ENCODE measurements at places on chromosomes 1 and 21.

DNA sequence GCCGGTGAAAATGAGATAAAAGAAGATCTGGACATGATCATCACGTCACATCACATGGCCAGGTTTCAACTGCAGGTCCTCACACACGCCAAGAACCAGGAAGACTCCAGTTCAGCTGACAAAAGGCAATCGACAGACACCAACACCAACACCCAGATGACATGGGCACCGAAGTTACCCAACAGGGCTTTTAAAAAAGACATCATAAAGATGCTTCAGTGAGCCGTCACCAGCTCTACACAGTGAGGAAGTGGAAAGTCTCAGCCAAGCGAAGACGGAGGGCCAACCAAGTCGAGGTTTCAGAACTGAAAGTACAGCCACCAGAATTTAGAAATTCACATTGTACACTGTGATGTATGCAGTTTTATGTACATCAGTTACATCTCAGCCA, 154.3 kb upstream of the COL6A1 start:
- no peak for DNase-seq

DNA sequence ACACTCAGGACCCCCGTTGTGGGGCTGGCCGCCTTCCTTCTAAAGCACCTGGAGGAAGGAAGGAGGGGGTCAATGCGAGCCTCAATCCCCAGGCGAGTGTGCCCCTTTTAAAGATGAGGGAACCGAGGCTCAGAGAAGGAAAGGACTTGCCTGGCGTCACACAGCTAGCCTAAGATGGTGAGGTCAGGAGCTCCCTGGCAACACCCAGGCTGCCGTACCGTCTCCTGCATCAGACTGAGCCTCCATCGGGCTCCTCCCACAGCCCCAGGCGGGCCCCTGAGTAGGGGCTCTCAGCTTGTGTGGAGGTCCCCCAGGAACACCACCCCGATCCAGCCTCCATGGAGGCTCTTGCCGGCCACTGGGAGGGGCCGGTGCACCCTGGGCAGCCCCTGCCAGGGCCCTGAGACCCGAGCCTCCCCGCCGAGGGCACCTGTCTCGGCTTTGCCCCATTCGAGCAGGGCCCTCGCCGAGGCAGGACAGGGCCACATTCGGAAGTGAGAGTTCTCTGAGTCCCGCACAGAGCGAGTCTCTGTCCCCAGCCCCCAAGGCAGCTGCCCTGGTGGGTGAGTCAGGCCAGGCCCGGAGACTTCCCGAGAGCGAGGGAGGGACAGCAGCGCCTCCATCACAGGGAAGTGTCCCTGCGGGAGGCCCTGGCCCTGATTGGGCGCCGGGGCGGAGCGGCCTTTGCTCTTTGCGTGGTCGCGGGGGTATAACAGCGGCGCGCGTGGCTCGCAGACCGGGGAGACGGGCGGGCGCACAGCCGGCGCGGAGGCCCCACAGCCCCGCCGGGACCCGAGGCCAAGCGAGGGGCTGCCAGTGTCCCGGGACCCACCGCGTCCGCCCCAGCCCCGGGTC, at the start of gene AIRE:
AIRE (plus strand) TSS at position 739 of the 855 bp plus-strand sequence. CDS start 131 bp downstream, outside the sequence.
- DNase-seq, result no peak

- DNase-seq, result no peak
These were observed 134.2 kb downstream of the GDAP2 start for GRCh38 chr1:117795190-117795589.

DNA sequence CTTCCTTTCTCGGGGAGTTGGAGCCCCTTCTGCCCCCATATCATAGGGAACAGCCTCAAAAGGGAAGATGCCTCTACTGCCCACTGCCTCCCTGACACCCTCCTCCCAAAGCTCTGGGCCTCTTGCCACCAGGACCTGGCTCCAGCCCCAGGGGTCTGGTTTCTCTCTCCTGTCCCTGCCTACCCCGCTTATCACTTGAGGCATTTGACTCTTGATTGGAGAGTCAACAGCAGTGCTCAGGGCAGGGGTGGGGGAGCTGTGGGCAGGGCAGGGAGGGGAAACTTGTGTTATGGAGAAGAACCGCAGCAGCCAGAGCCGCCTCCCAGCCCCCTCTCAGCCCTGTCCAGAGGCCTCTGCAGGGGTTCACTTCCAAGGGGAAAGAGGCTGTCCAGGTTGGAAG, 573 bp downstream of the TRIM63 start:
- DNase-seq, result no peak

DNA sequence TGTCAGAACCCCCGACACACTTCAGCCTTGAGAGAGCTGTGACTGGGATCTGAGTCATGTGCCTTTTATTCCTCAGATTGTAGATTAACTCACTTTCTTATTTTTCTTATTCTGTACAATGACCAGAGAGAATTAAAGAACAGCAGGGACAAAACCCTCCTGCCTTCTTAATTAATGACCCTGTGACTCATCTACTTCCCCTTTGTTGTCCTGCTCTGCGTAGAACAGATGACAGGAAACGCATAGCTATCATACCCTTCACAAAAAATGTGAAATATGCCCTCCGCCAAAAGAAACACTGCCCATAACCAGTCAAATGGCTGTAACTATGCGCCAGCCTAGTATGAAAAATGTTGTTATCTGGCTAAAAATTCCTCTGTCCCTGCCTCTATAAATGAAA, 9.1 kb upstream of the PADI2 start:
- DNase-seq, result no peak

DNA sequence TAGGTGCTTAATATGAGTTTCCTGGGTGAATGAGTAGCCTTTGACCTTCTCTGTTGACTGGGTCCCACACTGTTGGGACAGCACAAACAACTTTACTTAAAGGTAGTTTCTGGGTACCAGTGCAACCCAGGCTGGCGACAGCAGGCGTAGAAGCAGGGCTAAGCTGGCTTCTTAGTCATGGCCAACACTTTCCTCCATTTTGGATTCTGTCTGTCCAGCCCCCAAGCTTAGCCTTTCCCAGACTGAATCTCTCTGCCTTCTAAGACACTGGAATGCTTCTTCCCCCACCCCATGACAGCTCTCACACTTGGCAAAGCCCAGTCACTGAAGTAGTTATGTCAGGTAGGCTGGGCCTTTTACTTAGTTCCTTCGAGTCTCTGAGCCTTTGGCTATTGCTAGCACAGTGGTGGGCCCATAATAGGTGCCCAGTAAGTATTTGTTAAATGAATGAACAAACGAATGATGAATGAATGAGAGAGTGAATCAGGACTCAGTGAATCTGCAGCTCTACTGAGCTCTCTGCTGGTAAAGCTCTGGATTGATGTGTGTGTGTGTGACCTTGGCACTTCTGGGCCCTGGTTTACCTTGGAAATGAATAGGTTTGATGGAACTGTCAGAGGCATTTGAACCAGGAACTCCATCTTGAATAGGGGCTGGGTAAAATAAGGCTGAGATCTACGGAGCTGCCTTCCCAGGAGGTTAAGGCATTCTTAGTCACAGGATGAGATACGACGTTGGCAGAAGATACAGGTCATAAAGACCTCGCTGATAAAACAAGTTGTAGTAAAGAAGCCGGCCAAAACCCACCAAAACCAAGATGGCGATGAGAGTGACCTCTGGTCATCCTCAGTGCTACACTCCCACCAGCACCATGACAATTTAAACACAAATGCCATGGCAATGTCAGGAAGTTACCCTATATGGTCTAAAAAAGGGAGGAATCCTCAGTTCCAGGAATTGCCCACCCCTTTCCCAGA, 37.4 kb upstream of the ID3 start:
- DNase-seq, result no peak

DNA sequence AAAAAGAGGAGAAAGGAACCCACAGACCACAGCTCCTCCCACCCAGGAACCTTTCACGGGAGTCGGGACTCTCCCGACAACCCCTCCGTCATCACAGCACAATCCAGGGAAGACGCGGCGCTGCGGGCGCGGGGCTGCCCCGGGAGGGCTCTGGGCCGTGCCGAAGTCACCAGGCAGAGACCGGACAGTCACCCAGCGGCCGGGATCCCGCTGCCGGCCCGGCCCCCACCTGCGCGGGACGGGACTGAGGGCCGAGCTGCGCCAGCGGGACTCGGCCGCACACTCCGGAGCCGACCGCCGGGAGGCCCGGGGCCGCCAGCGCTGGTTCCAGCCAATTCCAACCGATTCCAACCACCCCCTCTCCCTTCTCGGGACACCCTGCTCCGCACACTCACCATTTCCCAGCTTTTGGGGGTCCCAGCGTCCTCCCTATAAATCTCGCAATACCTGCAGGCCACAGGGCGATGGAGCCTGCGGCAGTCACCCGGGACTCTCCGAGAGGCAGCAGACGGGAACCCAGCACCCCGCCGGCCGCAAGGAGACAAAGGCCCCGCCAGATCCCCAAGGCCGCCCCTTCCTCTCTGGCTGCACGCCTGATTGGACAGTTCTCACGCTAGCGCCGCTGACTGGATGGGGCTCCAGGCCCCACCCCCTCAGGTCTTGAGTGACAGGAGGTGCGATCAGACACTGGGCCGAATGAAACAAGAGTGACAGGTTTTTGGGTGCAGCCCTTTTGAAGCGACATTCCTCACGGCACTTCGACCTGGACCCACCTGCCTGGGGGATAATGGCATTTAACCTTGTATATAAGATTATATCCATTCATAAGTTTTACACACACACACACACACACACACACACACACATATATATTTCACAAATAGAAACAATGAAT, at the start of gene ZNF695:
ZNF695 (minus strand) TSS at position 547 of the 895 bp plus-strand sequence; CDS start at position 398, 149 bp downstream.
- DNase-seq, result no peak

GRCh38 chr1:229378586-229379367, 35.9 kb upstream of the CCSAP start:
- no peak for DNase-seq

DNA sequence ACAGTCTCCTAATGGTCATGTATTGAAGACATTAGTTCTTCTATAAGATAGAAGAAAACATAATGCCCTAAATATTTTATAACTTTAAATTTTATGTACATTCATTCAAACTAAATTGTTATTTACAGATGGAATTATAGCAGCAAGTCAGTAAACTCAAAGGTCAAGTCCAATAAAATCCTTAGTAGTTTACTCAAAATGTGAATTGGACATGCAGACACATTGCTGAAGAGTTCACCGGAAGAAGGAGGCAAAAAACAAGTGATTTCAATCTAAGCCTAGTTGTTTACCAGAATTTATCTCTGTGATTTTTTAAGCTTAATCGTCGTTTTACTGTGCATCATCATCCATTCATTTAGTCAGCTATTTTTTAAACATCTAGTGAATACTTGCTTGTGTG, 149.7 kb downstream of the GREM2 start:
- DNase-seq, result no peak

DNA sequence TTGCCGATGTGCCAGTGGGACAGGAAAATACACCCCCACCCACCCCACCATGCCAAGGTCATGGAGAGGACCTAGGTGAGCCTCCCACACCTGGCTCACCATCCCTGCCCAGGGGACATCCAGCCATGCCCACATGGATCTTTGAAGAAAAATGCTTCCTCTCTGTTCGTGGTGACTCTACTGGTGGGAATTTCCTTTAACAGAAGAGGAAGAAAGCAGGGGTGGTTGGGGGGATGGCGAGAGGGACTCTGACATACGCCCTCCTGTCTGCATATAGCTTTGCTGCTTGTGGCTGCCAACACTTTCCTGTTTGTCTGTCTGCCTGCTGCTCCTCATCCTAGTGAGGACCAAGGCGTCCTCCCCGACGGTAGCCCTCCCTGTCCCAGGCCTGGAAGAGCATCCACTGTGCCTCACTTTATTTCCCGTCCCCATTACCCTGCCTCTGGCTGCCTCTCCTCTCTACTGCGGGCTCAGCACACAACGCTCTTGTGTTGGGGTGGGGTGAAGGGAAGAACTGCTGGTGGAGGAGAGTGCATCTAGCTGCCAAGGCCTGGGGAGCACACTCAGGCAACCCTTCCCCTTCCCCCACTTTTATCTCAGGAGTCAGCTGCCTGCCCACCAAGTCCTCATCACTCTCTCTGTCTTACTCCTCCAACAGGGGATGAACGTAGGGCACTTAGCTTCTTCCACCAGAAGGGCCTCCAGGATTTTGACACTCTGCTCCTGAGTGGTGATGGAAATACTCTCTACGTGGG, 2.5 kb downstream of the SEMA4A start:
- no peak for DNase-seq

DNA sequence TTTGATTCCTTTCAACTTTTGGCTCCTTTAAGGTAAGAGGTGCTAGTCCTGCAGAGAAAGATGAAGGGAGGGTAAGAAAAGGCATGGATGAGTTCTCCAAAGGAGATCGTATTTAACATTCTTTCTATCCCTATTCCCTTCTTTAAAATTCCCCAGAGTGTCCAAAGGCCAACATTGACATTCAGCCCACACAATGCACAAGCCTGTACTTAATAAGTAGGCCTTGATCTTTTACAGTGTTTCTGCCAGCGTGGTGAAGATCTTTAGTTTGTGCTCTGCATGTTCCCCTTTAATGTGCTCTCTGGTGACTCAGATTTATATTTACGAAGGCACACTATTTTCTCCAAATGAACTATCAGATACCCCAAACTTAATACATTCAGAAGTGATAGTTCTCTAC, 582.5 kb upstream of the RGS18 start:
- no peak for DNase-seq

DNA sequence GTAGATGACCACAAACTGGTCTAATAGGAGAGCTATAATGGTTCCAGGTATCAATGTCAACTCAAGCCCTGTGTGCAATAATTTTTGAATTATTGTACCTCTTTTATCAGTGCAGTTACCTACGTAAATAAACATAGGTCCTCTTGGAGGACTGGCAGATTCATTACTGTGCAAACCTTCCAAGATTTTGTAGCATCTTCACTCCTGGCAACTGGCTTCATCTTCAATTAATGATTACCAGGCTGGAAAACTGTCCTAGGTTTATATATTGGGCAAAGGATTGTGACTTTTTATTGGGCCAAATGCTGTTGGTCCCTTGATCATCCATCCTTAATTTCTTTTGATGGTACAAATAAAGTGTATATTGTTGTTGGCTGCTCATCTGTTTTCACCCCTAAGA, 35.6 kb downstream of the C4BPA start:
- no peak for DNase-seq

- peak; percentile 27 for DNase-seq
These were observed at the start of gene EFNA1 for GRCh38 chr1:155127105-155127966. TSS of gene EFNA1 (plus strand) at chr1:155127876. CDS start at chr1:155127978, 102 bp downstream.

- peak; percentile 0 for DNase-seq
These were observed 682 bp upstream of the RWDD3 start for GRCh38 chr1:95233319-95233736.

DNA sequence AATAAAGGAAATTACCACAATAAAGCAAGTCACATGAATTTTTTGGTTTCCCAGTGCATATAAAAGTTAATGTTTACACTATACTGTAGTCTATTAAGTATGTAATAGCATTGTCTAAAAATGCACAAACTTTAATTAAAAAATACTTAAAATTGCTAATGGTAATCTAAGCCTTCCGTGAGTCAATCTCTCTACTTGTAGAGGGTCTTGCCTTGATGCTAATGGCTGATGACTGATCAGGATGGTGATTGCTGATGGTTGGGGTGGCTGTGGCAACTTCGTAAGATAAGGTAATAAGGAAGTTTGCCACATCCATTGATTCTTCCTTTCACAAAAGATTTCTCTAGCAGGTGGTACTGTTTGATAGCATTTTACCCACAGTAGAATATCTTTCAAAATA, 466.6 kb upstream of the PROX1 start:
- no peak for DNase-seq
